ENCODE measurements at places on chromosomes 11 and 22.

GRCh38 chr11:128342511-128343134, 244.7 kb downstream of the ETS1 start:
- DNase-seq, result peak; percentile 29

- no peak for DNase-seq
Measured at GRCh38 chr11:73244589-73245240, 26.6 kb downstream of the P2RY2 start.

DNA sequence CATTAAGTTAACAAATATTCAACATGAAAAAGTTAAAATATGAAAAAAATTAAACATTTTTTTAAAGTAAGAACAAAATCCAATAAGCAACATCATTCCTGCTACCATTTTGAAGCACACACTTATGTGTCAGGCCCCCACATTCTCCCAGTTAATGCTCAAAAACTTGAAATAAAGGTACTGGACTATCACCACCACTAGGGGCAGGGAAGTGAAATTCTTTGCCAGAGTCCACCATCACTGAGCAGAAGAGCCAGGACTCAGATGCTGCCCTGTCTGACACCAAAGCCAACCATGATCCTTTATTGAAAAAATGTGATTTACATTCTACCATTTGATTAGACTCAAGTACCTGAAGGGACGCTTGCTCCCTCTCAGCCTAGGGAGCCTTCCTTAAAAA, 39.1 kb downstream of the PITPNB start:
- DNase-seq, result peak; percentile 75

- no peak for DNase-seq
Measured at GRCh38 chr11:904380-904779, 6.2 kb downstream of the CHID1 start.

DNA sequence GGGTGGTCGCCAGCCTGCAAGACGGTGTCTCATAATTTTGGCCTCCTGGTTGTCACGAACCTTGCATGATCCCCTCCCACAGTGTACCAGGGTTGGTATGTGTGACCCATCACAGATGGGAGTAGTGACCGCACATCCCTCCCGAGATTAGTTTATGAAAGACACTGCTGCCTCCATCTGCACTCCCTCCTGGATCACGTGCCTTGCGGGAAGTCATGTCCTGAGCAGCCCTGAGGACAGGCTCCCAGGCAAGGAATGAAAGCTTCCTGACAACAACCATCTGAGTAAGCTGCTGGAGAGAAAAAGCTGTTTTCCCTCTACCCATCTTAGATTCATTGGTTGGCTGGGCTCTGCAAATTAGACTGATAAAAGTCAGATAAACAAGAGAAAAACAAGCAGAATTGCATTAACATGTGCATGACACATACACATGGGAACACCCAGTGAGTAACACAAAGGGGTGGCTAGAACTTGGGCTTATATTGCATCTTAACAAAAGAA, 14.4 kb upstream of the PAMR1 start:
- DNase-seq, result peak; percentile 75

DNA sequence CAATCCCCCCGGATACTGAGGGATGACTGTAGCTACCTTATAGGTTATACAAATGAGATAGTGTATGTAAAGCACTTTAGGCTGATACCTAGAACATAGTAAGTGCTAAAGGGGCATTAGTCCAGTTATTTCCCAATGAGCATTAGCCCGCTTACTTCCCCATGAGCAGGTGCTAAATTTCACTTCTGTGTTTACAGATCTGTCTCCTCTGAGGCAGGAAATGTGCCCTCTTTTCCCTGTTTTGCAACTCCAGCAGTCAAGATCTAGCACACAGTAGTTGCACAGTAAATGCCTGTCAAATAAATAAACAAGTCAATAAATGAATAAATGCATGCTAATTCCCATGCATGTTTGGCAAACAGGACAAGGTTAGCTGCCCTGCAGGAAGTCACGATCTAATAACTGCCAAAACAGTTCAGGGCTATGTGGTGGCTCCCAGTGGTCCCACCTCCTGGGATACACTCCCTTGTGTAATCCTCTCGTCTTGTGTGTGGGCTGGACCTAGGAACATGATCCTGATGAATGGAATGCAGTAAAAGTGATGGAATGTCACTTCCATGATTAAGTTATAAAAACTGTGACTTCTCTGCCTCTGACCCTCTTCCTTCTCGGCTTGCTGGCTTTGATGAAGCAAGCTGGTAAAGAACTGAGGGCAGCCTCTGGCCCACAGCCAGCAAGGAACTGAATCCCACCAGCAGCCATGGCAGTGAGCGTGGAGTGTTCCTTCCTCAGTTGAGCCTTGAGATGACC, 459.0 kb downstream of the SOX6 start:
- DNase-seq, result peak; percentile 23

DNA sequence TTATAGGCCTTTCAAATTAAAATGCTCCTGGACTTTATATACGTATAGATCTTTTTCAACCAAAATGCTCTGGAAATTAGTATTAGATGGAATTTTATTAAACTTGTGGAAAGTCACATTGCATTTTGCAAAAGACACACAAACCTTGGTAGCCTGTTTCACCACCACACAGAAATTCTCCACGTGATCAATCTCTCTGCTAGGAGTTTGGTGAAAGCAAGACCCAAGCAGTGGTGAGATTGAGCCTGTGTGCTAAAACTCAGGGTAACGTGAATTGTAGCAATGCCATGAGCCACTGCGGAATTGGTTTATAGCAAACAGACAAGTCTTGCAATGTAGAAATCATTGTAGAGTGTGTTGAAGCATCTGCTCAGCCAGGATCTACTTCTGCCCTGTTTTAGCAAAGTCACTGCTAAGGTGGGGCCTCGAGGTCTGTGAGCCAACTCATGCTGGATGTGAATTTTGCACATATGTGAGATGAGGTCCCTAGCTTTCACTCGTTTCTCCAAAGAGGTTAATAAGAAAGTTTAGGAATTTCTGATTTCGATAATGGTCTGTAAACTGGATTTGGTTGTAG, 184.8 kb downstream of the DBX1 start:
- no peak for DNase-seq

GRCh38 chr11:57345555-57346211, 7.5 kb downstream of the P2RX3 start:
- DNase-seq, result peak; percentile 81

DNA sequence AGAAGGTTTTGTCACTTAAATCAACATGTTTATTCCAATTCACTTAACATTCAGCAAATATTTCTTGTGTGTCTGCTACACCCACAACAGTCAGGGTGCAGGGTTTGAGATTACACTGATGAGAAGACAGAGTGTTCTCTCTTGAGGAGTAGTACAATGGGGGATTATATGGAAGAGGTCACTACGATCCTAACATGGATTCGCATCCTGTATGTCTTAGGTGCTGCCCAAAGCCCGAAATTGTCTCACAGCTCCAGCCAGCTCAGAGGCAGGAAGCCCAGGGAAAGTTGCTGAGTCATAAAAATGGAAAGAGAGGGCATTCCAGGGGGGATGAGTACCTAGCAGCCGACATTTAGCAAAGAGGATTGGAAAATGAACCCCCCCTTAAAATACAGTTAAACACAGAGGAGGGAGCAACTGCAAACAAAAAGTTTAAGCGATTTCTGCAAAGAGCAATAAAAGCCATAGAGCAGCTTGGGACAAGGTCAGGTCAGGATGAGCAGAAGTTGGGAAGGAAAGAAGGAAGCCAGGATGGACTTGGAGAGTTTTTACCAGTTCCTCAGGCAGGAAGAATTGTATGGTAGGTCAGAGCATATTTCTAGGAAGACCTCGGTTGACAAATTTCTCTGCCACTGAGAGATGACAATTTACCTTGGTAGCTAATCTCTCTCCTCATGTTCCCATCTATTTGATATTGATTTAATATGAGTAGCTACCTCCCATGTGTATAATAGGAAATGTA, 49.5 kb downstream of the IGLL5 start:
- no peak for DNase-seq

GRCh38 chr11:67278939-67279588, 10.0 kb upstream of the ANKRD13D start:
- no peak for DNase-seq

DNA sequence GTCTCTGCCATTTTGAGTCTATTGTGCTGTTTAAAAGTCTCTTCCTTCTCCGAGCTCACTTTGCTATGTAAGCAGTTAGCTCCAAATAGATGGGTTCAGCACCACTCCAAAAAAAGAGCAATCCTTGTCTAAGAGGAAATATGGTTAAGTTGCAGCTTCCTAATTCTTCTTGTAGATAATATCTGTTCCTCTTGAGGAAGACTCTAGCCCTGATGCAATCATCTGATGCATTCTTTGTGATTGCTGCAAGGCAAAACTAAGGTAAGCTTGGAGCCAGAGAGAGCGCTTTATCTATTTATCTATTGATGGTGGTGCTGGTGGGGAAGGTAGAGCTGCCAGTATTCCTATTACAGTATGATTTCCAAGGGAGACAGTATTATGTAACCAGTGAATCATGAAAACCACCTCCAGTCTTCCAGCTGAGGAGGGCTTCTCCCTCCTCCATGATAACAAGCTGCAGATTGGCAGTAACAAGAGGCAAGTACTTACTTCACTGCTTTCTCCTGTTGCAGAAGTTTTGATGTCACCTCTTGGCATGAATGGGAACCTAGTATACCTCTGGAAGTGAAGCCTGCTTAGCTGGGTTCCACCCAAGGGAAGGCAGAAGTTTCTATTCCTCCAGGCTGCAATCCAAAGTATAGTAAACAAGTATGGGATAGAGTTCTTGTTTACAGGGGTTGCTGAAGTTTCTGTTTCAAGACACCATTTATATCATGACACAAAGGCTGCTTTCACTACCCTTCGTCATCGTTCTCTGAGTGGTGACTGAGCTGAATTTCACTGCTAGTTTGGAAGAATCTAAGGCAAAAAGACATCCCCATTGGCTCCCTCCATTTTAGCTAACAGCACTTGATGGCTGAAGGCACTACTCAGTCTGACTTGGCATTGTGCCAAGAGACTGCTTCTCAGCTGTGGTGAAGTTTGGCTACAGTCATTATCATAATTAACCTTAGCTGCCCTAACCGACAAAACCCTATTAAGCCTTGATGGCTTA, 49.7 kb downstream of the FDX1 start:
- DNase-seq, result peak; percentile 3

DNA sequence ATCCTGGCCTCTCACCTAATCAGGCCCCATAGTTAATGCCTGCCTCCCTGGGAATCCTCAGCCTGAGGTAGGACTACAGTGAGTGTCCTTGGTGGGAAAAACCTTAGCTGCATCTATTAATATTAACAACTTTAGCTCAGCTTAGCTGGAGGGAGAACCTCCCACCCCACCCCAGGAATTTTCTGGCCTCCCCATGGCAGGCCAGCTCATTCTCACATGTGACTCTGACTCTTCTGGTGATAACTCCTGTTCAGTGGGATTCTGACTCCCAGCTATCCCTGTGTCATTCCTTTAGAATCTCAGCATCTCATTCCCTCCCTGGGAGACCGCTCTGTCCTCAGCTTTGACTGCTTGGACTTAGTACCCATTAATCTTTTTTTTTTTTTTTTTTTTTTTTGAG, 14.5 kb downstream of the ART5 start:
- peak; percentile 82 for DNase-seq

- no peak for DNase-seq
Measured at GRCh38 chr11:33682446-33682845, 18.2 kb downstream of the C11orf91 start.

DNA sequence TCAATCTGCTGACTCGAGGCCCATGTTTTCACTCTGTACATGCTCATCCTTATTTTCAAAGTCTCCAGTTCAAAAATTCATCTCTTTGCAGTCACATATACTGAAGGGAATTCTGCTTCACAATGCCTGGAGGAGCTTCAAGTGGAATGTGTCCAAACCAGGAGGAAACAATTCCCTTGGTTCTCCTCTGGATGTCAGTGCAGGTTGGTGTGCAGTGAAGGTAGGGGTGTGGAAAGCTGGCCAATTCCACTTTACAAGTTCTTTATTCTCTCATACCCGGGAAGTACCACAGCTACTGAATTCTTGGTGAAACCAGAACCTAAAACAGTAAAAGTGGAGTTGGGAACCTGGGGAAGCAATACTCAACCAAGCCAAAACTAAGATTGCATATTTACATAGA, 57.3 kb downstream of the BDNF start:
- DNase-seq, result no peak

DNA sequence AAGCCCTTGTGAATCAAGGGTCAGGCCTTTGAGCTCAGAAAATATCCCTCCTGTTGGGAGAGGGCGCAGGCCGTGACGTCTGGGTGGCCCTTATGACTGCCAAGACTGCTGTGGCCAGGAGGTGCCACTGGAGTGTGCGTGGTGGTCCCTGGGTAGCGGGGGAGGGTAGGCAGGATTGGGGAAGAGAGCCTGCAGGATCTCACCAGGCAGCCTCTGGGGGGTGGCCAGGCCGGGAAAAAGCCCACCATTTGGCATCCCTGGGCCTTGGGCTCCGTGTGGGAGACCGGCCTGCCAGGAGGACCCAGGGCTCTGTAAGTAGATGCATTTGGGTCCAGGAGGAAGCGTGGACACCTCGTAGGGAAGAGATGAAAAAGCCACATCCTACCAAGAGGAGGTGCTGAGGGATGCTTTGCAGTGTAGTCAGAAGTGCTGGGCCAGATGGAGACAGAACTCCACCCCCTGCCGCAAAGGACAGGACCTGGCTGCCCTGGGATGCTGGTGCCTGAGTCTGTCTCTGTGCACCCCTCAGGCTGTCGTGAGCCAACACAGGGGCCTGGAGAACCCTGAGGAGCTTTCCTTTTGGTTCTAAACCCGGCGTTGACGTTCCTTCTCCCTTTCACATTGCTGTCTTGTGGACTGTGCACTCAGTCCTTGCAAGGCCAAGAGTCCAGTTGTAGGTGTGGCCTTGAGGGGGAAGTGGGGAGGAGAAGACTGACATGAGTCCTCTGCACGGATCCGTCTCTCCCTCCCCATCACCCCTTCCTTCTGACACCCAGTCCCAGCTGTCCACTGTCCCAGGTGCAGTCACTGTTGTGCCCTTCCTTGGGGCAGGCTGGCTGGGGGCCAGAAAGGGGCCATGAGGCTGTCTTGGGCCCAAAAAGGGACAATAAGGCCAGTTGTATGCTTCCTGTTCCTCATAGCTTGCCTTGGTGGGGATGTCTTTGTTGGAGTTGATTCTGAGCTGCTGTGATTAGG, 12.7 kb upstream of the MIEF1 start:
- no peak for DNase-seq

DNA sequence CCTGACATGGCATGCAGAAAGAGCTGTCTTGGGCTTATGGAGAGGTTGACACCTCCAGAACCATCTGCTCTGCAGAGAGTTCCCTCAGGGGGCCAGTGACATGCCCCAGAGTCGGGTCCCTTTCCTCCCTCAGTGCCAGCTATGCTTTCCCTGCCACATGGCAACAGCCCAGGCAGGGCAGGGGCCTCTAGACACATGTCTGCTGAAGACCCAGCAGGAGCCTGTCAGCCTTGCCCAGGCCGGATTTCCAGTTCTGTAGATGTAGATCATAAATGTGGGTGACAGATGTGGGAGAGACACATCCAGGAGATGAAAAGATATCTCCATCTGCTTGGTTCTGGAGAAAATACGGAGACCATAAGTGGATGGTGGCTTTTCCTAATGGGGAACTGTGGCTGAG, 25.5 kb downstream of the NAV2 start:
- no peak for DNase-seq

DNA sequence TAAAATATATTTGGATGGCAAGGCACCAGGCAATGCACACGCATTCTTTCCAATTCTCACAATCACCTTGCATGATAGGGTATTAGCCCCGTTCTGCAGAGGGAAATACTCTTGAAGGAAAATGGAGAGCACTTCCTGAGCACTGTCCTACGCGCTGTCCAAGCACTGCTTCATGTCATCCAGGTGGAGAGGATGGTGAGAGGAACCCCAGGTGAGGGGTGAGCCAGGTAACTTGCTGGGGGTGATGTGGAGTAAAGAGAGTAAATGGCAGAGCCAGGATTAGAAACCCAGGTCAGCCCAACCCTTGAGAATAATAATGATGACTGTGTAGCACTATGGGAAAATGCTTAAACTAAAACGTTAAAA, 711 bp upstream of the PACSIN2 start:
- DNase-seq, result no peak
